Lung (tissue), 17 donors: ENCODE measurements at places on chromosomes 2 and 18.

DNA sequence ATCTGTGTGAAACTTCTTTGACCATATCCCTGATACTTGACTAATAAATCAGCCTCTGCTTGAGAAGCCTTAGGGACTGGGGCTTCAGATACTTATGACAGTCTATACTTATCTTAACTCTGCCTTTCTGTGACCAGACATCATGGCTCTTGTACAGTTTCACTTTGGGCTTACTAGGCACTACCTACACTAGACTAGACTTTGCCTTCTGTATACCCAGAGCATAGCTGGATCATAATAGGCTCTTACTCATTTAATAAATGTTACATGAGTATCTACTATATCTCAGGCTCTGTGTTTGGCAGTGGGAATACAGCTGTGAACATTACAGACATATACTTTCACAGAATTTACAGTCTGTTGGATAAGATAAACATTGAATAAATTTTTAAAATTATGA is 9.0 kb downstream of the UGP2 start:
- DNase-seq: no peak

GRCh38 chr2:133489146-133489545 is 79.1 kb downstream of the NCKAP5 start:
- no peak for DNase-seq

GRCh38 chr2:136054856-136055255 is 63.1 kb downstream of the CXCR4 start:
- no peak for DNase-seq

- DNase-seq: no peak
Measured at GRCh38 chr2:187890690-187891089, 336.5 kb upstream of the TFPI start.

DNA sequence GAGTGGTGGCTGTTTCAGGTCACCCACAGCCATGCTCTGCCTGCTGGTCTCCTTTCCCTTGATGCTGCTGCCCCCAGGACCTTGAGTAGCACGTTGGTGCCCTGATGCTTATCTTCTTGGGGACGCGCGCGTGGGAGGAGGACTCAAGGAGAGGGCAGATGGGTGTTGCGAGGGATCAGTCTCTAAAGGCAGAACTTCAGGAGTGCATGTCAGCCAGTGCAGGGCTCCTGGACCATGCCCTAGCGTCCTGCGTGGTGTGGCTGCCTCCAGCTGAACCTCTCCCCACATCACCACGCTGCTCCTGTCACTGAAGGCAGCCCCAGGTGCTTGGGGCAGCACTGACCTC is 62.5 kb upstream of the GLI2 start:
- DNase-seq: no peak

- DNase-seq: no peak
Measured at GRCh38 chr2:28707592-28707991, 44.0 kb upstream of the PPP1CB start.

DNA sequence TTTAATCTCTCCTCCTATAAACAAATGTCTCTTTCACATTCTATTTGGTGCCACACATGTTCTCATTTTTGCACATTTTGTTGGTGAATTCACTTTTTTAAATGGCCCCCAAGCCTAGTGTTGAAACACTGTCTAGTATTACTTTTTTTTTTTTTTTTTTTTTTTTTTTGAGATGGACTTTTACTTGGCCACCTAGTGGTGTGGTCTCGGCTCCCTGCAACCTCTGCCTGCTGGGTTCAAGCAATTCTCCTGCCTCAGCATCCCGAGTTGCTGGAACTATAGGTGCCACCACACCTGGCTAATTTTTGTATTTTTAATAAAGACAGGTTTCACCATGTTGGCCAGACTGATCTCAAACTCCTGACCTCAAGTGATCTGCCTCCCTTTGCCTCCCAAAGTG is 273.8 kb upstream of the SLC14A2 start:
- DNase-seq: no peak

GRCh38 chr2:73268366-73268829 is 15.9 kb downstream of the FBXO41 start:
- no peak for DNase-seq
